ENCODE measurements at places on chromosomes 2 and 18.

DNA sequence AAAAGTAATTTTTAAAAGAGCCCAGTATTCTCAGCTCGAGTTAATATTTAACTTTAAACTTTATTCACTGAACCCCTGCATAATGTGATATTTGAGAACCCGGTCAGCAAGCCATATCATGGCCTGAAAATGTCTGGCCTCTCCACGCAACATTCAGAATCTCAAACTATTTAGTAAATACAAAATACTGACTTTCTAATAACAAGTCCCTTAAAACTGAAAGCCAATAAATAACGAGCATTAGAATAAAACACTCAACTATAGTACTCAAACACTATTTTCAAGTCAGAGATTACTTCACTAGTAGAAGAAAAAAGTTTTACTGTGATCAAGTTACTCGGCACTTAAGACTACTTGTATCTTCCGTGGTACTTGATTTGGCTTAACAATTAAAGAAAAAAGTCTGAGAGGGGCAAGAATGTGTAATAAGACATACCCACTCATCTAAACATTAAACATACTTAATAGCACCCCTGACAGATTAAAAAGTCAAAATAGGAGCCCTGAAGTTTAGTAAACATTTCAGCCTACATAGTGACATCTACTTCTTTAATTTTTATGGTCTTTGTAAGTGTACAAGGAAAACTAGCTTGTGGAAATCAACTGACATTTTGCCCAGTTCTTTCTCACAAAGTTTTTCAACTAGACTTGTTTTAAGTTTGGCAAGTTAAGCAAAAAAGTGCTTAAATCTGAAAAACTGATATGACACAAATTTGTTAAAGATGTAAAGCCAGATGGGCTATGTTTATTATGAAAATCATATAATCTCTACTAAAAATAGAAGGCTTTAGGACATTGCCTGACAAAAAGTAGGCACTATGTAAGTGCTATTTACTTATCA lies 38.2 kb downstream of the RTN4 start:
- DNase-seq, result no peak

- no peak for DNase-seq
Observed at GRCh38 chr2:189569295-189569910, 11.2 kb downstream of the SLC40A1 start.

GRCh38 chr18:12884406-12885323 lies 628 bp upstream of the PTPN2 start:
- no peak for DNase-seq

GRCh38 chr2:216195565-216196029 lies 86.4 kb downstream of the XRCC5 start:
- no peak for DNase-seq

GRCh38 chr2:14535156-14535555 lies 97.4 kb upstream of the LRATD1 start:
- no peak for DNase-seq

GRCh38 chr2:152071092-152071491 lies 27.8 kb downstream of the CACNB4 start:
- DNase-seq, result no peak

DNA sequence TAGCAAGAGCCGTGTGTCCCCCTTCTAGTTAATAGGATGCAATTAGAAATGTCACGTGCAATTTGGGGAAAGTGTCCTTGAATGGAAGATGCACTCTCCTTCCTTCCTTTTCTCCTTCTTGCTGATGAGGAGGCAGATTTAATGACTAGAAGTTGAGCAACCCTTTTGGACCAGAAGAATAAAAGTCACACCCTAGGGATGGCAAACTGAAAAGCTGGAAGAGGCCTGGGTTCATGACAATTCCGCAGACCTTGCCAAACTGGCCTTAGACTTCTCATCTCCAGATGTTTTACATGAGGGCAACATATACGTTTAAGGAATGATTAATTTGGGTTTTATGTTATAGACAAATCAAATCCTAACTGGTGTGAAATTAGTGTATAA lies 38.6 kb upstream of the NCOA1 start:
- no peak for DNase-seq

DNA sequence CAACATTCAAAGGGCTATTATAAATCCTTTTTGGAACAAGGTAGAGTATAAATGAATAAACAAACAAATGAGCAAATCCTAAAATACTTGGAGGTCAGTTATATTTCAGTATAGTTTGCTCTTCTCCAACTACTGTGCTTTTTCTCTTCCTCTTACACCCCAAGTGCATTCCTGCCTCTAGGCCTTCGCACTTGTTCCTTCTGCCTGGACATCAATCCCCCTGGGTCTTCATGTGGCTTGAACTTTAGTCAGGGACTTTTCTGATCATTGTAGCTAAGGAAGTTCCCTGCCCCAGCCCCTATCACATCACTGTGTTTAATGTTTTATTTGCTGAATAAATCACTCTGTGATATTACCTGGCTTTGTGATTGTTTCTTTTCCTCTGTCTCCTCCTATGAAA lies 418.2 kb upstream of the HNRNPA3 start:
- DNase-seq, result no peak

DNA sequence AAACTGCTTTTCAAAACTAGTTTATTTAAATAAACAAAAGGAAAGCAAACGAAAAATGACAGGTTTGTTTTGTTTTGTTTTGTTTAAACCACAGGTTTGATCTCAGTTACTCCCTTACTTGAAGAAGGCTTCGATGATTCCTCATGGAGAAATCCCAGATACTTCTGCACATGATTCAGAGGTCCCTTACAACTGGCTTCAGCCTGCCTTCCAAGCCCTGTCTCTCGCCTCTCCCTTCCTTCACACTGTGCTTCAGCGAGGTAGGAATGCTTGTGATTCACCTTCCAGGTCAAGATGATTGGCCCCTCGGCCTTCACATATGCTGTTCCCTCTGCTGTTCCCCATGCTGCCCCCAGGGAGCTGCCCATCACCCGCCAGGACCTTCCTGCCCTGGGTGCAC lies 104.1 kb upstream of the ITGA6 start:
- no peak for DNase-seq

DNA sequence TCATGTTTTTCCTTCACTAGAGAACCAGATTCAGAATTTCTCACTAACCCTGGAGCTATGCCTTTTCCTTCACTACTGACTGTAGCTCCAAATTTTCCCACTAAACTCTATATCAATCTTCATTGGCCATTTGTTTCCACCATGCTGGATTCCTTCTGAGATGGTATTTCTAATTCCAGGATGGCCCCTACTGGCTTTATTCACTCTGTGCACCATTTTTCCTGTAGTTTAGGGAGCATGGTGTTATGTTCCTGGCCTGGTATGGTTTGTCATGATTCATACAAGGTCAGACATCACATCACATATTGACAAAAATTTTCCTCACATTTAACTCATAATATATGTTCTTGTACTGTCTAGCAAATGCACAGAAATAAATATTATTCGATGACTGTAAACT lies 229.2 kb upstream of the TFPI start:
- no peak for DNase-seq

- DNase-seq, result no peak
Observed at GRCh38 chr18:40375837-40376236, 1579.2 kb upstream of the PIK3C3 start.
